AG04450 (cell line): ENCODE measurements at places on chromosomes 5 and 9. TPM values are rescaled to one million over a fixed set of nuclear protein-coding genes. Genes with fewer than 3 reads are reported as not detected.

Gene PFN3
- not detected in 2 replicates for polyA plus RNA-seq

Gene EGFL7
- polyA plus RNA-seq = 3.9 and 6.1 TPM in 2 replicates

Gene MAP1B
- polyA plus RNA-seq = 55.3 and 56.3 TPM in 2 replicates

Gene DNAJB5
- 5.1 and 9.5 TPM in 2 replicates for polyA plus RNA-seq

Gene FCN2
- not detected in 2 replicates for polyA plus RNA-seq

Gene SLC36A2
- polyA plus RNA-seq = not detected in 2 replicates

Gene KCNV2
- polyA plus RNA-seq = not detected in 2 replicates
